IMR-90 (cell line): ENCODE measurements at places on chromosomes 1 and 21. TPM values are rescaled to one million over a fixed set of nuclear protein-coding genes. Genes with fewer than 3 reads are reported as not detected.

DNA sequence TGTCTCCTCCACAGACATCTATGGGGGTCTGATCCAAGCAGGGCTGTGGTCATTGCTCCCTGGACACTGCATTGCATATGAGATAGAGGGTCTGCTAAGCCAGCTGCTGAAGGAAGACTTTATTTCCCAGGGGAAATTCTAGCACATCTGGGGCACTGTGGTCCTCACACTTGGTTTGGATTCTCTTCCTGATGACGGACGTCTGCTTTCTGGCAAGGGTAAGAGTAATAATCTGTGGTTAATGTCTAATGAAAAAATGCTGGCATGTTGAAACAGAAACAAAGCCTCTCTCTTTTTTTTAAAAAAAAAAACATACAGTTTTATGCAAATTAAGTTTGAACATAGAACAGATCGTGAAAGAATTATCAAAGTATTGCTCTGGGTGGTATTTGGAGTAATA lies 553.9 kb downstream of the DPYD start:
- DNase-seq, result no peak

GRCh38 chr1:207789792-207790787 lies 38.2 kb downstream of the CD46 start:
- DNase-seq, result peak; percentile 43

DNA sequence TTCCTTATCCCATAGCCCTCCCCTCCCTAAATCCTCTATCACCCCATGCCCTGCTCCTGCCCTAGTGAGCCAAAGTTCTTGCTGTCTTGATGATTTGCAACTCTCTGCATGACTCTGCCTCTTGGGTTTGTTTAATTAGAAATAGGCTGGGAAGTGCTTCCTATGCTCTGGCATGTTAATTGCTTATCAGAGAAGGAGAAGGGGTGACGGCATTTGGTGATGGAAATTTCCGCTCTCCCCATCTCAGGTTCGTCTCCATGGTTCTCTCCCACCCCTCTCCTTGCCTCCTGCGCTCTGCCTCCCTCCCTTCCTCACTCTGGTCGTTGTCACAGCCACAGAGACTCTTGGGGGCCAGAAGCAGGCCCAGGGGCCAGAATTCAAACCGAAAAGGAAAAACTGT lies 68.9 kb downstream of the LRRN2 start:
- no peak for DNase-seq

DNA sequence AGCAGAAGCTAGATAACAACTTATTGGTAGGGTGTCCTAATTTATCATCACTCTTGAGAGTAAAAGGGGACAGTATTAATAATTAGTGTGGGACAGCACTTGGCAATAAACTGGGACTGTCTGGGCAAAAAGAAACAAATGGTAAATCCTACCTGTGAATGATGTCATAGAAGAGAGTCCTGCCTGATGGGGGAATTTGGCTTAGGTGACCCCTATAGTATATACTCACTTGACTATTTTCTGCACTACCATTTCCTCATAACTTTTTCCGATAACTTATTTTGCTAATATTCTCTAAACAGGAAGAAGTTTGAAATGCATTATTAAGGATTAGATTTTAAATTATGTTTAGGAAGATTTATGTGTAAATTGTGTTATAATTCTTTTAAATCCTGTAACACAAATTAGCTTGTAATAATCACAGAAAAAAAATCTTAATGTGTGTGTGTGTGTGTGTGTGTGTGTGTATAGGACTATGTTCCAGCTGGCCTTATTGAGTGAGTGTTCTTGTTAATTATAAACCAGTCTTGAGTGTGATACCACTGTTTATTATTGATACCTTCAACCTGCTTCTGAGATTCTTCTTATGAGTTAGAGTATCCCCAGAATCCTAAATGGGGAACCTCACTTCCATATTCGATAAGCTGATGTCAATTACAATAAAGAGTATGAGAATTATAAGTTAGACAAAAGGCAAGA lies 144.2 kb upstream of the C1orf105 start:
- no peak for DNase-seq

- DNase-seq, result no peak
Measured at GRCh38 chr1:230691615-230692014, 22.3 kb downstream of the AGT start.

GRCh38 chr21:32207406-32207716 lies 71.5 kb downstream of the MIS18A start:
- DNase-seq, result no peak

DNA sequence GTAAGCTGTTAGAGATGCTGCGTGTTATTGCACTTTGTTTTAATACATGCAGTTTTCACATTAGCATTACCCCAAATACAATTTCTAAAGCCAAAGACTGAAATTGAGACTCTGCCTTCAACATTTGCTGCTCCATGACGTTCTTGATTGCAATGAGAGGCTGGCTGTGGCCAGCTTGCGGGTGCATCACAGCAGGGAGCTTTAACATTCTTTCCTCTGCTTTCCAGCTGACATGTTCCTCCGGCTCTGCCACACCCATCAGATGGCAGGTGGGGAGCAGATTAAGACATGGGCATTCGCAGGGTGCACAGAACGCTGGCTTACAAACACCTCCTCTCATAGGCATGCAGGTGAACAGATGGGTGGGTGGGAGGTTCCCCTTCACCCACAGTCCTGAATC lies 314.1 kb downstream of the DISC1 start:
- DNase-seq, result no peak

DNA sequence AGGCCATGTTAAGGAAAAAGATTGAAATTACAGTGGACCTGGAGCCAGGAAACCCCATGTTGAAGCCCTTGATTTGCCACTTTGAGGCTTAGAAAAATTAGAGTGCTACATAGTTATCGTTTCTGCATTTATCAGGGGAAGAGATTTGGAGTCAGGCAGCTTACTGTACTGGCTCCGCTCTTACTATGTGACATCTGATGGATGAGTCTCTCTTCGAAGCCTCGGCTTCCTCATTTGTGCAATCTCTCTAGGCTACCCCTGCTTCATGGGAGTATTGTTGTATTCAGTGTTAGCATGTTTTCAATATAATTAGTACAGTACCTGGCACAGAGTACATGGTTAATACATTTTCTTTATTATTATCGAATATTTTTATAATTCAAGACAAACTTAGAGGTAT lies 480.4 kb upstream of the USP24 start:
- DNase-seq, result peak; percentile 43

GRCh38 chr1:165424454-165425216 lies 20.3 kb downstream of the RXRG start:
- DNase-seq, result no peak

BGLAP gene
- total RNA-seq, result not detected in 2 replicates

TNFSF4 gene
- total RNA-seq, result 19.7 and 23.6 TPM in 2 replicates

KIF21B gene
- 0.36 and 0.56 TPM in 2 replicates for total RNA-seq

DYNLT5 gene
- total RNA-seq, result 0.18 and 0.28 TPM in 2 replicates

XCL2 gene
- total RNA-seq, result not detected in 2 replicates

OMA1 gene
- 5.9 and 11.9 TPM in 2 replicates for total RNA-seq

ACTRT2 gene
- total RNA-seq, result not detected in 2 replicates
